ENCODE measurements at places on chromosomes 2 and 18.

DNA sequence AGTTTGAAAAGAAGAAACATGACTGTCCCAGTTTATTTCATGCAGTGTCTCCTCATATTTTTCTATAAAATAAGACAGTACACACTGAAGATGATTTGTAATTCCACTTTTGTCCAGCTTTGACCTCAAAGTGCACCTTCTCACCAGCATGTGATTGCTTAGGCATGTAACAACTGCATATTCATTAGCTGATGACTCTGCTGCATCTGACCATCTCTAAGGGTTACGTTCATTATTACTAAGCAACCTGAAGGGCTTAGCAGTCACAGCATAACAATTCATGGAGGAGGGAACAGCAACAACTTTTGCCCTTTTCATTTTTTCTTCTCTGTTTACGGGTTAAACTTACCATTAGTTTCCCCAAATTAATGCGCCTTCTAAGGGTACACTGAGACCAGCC is 330.6 kb upstream of the PIK3C3 start:
- no peak for DNase-seq

- no peak for DNase-seq
Measured at GRCh38 chr2:239136762-239137161, 264.1 kb downstream of the HDAC4 start.

GRCh38 chr2:208334230-208334629 is 68.2 kb downstream of the PIKFYVE start:
- DNase-seq, result no peak

DNA sequence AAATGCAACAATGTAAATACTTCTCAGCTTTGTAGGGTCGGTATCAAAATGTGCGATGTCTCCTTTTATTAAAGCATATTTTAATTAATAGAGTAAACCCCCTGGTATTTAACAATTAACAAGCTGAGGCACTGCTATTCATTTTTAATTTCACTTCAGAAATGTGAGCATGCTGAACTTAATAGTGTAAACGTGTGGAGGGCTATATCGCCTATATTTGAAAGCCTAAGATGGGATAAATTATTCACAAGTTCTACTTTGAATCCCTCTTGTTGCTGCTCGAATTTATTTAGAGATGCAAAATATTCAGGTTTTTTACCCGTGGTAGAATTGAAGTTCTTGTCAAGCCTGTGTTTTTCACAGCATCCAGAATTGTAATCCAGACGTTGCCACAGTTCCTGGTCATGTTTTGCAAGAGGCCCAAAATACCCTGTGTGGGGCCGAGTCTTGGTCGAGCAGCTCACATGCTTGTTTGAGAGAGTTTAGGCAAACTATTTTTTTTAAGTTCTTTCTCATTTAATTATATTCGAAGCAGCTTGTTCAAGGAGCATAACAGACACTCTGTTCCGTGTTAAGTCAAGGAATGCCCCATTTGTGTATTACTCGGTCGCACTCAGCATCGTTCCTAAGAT is 2.5 kb downstream of the SALL3 start:
- DNase-seq, result no peak

GRCh38 chr2:162925595-162925994 is 87.0 kb upstream of the KCNH7 start:
- DNase-seq, result no peak

DNA sequence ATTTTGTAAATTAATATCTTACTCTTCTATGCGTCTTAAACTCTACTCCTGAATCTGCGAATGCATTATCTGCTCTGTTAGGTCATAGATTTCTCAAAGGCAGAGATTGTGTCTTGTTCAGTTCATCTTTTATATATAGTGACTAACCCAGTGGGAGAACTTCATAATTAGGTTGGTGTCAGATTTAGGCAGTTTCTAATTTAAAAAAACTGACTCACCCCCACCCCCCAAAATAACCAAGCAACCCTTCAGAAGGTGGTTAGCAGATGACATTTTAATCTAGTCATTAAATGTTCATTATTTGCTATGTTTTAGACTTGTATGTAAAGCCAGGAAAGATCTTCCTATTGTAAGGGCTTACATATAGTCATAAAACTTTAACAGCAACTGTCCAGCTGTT is 10.4 kb downstream of the SERPINB12 start:
- no peak for DNase-seq

- no peak for DNase-seq
Measured at GRCh38 chr2:176081837-176082524, 1.8 kb downstream of the EVX2 start.

GRCh38 chr18:38933322-38933721 is 1367.7 kb upstream of the CELF4 start:
- DNase-seq, result no peak

- no peak for DNase-seq
Measured at GRCh38 chr18:40692871-40693270, 1262.2 kb upstream of the PIK3C3 start.

- no peak for DNase-seq
Measured at GRCh38 chr2:120044336-120044735, 31.5 kb downstream of the EPB41L5 start.

- no peak for DNase-seq
Measured at GRCh38 chr2:45074713-45075112, 65.5 kb upstream of the SIX2 start.

DNA sequence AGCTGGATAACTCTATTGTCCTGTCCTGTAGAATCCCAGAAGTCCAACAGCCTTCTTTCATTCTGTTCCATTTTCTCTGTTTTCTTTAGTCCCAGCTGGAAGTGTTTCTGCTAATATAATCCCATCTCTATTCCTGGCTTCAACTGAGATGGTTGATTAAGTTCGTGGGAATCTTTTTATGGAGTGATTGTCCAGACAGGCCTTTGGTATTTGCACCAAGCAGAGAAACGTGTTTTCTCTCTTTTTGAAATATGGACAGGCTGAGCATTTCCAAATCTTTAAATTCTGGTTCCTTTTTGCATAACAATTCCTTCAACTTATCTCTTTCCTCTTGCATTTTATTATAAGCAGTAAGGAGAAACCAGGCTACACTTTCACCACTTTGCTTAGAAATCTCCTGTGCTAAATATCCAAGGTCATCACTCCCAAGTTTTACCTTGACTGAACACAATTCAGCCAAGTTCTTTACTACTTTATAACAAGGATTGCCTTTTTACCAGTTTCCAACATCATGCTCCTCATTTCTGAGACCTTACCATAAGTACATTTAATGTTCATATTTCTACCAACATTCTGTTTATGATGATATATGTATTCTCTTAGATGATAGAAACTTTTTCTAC is 108.8 kb downstream of the ZFP36L2 start:
- DNase-seq, result no peak

GRCh38 chr2:121349721-121350401 is 64.9 kb upstream of the TFCP2L1 start:
- DNase-seq, result no peak

DNA sequence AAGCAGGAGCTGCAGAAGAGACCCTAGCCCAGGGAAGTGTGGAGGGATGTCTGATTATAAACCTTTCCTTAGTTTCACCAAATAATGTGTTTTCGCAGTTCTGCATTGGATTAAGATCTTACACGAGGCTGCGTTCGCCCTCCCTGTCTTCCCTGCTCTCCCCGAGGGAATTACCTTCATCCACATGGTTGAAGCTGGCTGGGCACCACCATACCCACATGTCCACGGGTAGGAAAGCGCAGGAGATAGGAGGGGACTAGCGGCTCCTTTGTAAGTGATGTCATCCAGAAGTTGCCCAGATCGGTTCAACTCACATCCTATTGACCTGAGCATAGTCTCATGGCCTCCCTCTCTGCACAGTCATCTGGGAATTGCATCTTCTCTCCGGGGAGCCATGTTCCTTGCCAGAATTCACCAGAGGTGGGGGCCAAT is 1.1 kb downstream of the TTL start:
- no peak for DNase-seq

- DNase-seq, result no peak
Measured at GRCh38 chr18:8943900-8944870, 158.3 kb upstream of the NDUFV2 start.

GRCh38 chr2:104825124-104825865 is 28.6 kb upstream of the POU3F3 start:
- no peak for DNase-seq

GRCh38 chr2:65710779-65711295 is 278.4 kb upstream of the SPRED2 start:
- no peak for DNase-seq

DNA sequence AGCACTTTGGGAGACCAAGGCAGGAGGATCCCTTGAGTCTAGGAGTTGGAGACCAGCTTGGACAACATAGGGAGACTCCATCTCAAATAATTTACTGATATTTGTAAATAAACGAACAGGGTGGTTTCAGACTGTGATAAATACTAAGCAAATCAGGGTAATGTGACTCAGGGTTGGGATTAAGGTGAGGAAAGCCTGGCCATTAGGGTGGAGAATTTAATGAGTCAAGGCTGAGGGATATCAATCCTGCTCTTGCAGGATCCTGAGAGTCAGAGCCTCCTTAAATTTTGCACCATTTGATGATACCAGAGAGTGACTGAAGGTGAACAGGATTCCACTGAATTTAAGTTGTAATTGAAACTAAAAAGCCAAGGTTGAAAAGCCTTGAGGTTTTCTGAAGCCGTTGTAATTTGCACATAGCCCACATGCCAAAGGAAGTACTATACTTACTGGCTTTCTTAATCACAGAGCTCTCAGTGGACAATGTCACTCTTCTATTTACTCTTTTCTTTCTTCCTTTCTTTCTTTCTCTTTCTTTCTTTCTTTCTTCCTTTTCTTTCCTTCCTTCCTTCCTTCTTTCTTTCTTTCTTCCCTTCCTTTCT is 28.6 kb upstream of the AP1S3 start:
- DNase-seq, result no peak

All from activated T-helper 9 cell treated with anti-CD3 and anti-CD28 coated beads, Interleukin-2, amount 50 U/mL, for 16 hours (primary cell).